CD4-positive, CD25-positive, alpha-beta regulatory T cell (primary cell): ENCODE measurements at places on chromosomes 5 and 9. TPM values are rescaled to one million over a fixed set of nuclear protein-coding genes. Genes with fewer than 3 reads are reported as not detected.

- no peak for DNase-seq
- H3K4me1 ChIP-seq = no peaks in the 10 kb centered on the region
- no peaks in the 10 kb centered on the region for H3K27me3 ChIP-seq
These were observed 29.7 kb upstream of the CDK5RAP2 start for GRCh38 chr9:120609636-120610035.

DNA sequence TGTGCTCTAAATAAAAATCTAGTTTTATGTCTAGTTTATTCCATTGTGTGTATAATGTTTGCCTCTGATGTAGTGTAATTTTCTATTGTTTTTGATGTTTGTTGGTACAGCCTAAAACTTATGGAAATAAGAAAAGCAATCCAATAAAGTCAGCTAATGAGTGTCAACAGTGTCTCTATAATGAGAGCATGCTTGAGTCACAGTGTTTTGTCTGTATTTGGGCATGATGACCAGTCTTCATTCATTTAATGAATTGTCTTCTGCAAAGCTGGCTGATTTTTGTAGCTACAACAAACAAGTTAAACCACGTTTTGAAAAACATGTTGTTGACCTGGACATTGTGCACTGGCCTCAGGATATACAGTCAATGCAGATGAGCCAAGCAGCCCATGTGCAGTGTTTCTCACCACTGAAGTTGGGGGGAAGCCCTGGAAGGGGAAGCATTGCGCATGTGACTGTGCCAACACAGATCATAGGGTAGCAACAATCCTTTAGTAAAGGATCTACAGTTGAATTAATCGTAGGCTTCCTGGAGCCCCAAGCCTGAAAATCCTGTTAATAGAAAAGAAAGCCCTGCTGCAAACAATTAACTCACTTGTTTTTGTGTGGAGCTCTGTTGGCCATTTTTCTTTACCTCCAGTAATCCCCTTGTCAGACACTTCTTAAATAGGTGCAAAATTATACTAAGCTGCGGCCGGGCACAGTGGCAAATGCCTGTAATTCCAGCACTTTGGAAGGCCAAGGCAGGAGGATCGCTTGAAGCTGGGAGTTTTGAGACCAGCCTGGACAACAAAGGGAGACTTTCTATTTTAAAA, 88.0 kb downstream of the INIP start:
- DNase-seq = no peak
- H3K27me3 ChIP-seq = no peaks in the 10 kb centered on the region
- no peak overlapping the region for H3K27ac ChIP-seq
- H3K36me3 ChIP-seq = no peaks in the 10 kb centered on the region
- H3K4me1 ChIP-seq = no peaks in the 10 kb centered on the region

DNA sequence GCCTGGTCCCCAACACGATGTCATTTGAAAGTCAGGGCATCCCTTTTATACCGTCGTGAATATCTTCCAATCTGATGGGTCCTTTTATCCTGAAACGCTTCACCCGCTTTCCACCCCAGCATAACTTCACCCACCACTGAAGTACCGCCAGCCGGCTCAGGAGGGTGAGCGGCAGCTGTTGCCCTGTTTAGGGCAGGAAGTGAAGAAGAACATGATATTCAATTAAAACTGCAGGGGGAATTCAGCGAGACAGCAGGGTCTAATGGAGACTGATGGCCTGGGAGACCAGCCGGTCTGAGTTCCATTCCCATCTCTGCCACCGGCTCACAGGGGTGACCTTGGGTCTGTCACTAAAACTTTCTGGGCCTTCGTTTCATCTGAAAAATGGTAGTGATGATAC, 68.2 kb upstream of the EGFLAM start:
- DNase-seq = no peak
- H3K36me3 ChIP-seq = no peaks in the 10 kb centered on the region
- no peak overlapping the region for H3K4me3 ChIP-seq
- H3K27me3 ChIP-seq = no peaks in the 10 kb centered on the region

The MRPL36 gene
- total RNA-seq = 15.8 TPM

GRCh38 chr5:95358848-95359247, 32.3 kb upstream of the FAM81B start:
- H3K27ac ChIP-seq = no peak overlapping the region
- no peaks in the 10 kb centered on the region for H3K4me1 ChIP-seq
- no peaks in the 10 kb centered on the region for H3K27me3 ChIP-seq
- no peaks in the 10 kb centered on the region for H3K36me3 ChIP-seq
- H3K4me3 ChIP-seq = no peak overlapping the region

The ELOVL7 gene
- 2.8 TPM for total RNA-seq

DNA sequence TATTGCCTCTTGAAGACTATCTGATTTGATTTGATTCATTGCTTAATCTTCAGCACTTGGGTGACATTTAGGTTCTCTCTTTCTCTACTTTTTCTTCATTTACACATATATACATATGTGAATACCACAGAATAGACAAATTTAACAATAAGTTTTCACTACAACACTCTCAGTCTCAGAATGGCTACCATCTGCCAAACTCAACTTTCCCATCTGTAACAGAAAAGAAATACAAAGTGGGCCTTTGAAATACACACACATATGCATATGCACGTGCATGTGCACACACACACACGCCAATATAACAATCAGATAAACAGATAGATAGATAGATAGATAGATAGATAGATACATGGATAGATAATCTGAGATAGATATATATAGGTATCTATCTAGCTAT, 762.8 kb upstream of the NUDT12 start:
- no peaks in the 10 kb centered on the region for H3K27me3 ChIP-seq
- no peaks in the 10 kb centered on the region for H3K36me3 ChIP-seq
- H3K4me1 ChIP-seq = no peaks in the 10 kb centered on the region
- H3K4me3 ChIP-seq = no peak overlapping the region

- no peak for DNase-seq
- peaks cover 79% of the 10 kb centered on the region for H3K36me3 ChIP-seq
- H3K27me3 ChIP-seq = no peaks in the 10 kb centered on the region
- H3K4me1 ChIP-seq = no peaks in the 10 kb centered on the region
- no peak overlapping the region for H3K4me3 ChIP-seq
- no peak overlapping the region for H3K27ac ChIP-seq
These were observed 11.0 kb upstream of the CEL start for GRCh38 chr9:133050781-133051180.

DNA sequence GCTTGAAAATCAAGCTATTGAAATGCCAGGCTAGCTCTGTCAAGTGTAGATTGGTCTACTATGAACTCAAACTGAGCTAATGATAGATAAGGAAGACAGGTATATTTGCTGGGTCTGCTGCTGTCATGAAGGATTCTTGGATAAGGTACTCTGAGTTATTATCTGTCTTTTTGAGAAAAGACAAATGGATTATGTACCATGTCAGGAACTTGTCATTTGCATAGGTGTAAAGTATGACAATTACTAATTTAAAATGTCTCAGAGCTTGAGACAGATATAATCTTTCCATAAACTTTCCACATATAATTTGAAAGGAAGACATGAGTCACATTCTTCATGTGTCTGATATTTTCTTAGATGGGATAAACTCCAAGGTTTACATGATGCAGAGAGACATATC, 594.1 kb upstream of the PTPRD start:
- H3K4me1 ChIP-seq = no peaks in the 10 kb centered on the region
- H3K27ac ChIP-seq = no peak overlapping the region
- H3K36me3 ChIP-seq = no peaks in the 10 kb centered on the region

DNA sequence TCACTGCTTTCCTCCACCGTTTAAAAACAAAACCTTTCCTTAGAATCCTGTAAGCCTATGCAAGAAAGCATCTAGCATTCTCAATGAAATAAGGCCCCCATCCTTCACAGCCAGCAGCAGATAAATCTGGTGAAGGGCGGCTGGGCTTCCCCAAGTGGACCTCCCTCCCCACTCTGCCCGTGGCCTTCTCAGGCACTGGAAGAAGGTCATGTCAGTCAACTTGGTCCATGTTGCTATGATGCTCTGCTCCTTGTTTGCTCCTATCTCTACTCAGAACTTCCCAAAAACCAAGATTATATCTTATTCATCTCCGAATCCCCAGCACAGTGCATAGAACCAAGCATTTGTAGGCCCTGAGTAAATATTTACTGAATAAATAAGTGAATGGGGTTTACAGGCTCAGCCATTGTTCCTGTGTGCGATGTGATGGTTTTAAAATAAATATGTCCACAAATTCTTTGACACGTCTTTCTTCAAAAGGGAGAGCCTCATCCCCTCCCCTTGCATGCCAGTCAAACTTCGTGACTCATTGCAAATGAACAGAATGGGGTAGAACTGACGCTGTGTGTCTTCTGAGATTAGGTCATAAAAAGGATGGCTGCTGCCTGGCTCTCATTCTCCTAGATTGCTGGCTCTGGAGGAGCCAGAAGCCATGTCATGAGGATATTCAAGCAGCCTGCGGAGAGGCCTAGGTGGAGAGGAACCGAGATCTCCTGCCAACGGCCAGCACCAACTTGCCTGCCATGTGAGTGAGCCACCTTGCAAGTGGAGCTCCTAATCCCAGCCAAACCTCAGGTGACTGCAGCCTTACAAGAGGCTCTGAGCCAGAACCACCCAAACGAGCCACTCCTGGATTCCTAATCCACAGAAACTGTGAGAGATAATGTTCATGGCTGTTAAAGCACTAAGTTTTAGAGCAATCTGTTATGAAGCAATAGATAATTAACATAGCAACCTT, 70.5 kb downstream of the MED27 start:
- H3K27ac ChIP-seq = no peak overlapping the region
- no peaks in the 10 kb centered on the region for H3K27me3 ChIP-seq
- H3K4me3 ChIP-seq = no peak overlapping the region
- no peaks in the 10 kb centered on the region for H3K4me1 ChIP-seq

GRCh38 chr9:79384501-79384900, 187.3 kb upstream of the TLE4 start:
- H3K27me3 ChIP-seq = no peaks in the 10 kb centered on the region
- no peak for DNase-seq
- H3K27ac ChIP-seq = no peak overlapping the region

DNA sequence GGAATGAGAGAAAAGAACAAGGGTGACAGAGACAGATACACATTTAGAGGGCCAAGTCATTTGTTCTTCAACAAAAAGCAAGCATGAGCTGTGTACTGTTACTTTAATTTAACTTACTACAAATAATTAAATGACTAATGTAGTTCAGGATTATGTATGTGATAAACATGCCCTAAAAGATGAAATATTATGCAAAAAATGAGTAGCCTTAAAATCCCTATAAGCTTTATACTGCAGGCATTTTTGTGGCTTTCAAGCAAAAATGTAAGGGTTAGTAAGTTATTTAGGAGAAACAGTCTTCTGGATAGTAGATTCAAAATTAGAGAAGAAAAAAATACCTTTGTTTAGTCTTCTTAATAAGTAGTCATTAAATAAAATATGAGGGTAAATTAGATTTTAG, 431.2 kb downstream of the CSNK1G3 start:
- no peak overlapping the region for H3K4me3 ChIP-seq
- H3K27ac ChIP-seq = no peak overlapping the region
- DNase-seq = no peak

- H3K27me3 ChIP-seq = no peaks in the 10 kb centered on the region
- no peak overlapping the region for H3K4me3 ChIP-seq
- H3K36me3 ChIP-seq = no peaks in the 10 kb centered on the region
- H3K4me1 ChIP-seq = no peaks in the 10 kb centered on the region
- DNase-seq = no peak
- H3K27ac ChIP-seq = no peak overlapping the region
These were observed 194.6 kb downstream of the CETN3 start for GRCh38 chr5:90214991-90215390.

The SLC46A2 gene
- not detected for total RNA-seq

The NKD2 gene
- total RNA-seq = not detected

GRCh38 chr5:72015103-72015548, 92.1 kb upstream of the MAP1B start:
- peak overlapping the region; percentile 4 for H3K4me3 ChIP-seq
- no peak overlapping the region for H3K27ac ChIP-seq
- no peak for DNase-seq
- H3K36me3 ChIP-seq = no peaks in the 10 kb centered on the region
- no peaks in the 10 kb centered on the region for H3K4me1 ChIP-seq
- no peaks in the 10 kb centered on the region for H3K27me3 ChIP-seq

DNA sequence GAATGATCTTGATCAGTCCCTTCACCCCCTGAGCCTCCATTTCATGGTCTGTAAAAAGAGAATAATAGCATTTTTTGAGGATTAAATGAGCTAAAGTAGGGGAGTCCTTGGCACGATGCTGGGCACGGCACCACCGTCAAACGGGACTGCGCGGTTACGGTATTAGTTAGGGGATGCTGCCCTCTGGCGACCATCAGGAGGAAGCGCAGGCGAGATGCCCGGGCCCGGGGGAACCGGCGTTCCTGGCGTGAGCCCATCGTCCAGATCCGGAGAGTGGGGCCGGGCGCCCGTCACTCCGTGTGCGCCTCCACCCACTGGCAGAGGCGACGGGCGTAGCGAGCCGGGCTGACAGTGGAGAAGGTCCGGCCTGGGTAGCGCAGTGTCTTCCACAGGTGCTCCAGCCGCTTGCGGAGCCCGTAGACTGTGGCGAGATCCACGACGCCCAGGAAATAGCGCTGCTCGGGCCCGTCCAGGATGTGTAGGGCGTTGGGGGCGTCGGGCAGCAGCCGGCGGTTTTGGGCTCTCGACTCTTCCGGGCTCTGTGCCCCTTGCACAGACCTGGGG, 4.8 kb upstream of the ST6GALNAC4 start:
- no peaks in the 10 kb centered on the region for H3K36me3 ChIP-seq
- H3K4me3 ChIP-seq = no peak overlapping the region
- H3K4me1 ChIP-seq = peaks cover 23% of the 10 kb centered on the region
- peaks cover 4% of the 10 kb centered on the region for H3K27me3 ChIP-seq
- H3K27ac ChIP-seq = no peak overlapping the region

GRCh38 chr5:139552893-139553575, 8.1 kb upstream of the UBE2D2 start:
- no peak overlapping the region for H3K4me3 ChIP-seq
- no peaks in the 10 kb centered on the region for H3K36me3 ChIP-seq
- H3K27ac ChIP-seq = no peak overlapping the region
- no peak for DNase-seq
- H3K4me1 ChIP-seq = no peaks in the 10 kb centered on the region

The GBGT1 gene
- total RNA-seq = 1.5 TPM

The PCDHGA7 gene
- not detected for total RNA-seq

- H3K27me3 ChIP-seq = peaks cover 5% of the 10 kb centered on the region
- peaks cover 13% of the 10 kb centered on the region for H3K4me1 ChIP-seq
- H3K4me3 ChIP-seq = no peak overlapping the region
- DNase-seq = no peak
These were observed 24.8 kb upstream of the ANKRD33B start for GRCh38 chr5:10538789-10539686.

The CDH6 gene
- total RNA-seq = not detected

DNA sequence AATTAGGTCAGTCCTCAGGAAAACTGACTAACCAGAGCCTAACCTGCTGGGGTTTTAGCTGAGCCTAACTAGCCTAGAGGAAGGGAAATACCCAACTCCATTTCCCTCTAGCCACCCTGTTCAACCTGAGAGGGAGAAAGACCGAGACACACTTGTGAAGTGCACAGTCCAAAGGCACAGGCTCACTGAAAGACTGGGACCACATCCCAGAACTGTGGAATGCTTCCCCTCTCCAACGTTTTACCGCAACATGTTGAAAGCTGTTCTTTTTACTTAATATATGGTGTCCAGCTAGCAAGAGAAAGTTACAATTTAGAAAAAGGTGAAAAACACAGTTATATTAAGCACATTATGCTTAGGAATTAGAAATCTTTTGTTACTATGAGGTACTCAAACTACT, 76.8 kb upstream of the SIMC1 start:
- peaks cover 6% of the 10 kb centered on the region for H3K27me3 ChIP-seq
- no peaks in the 10 kb centered on the region for H3K36me3 ChIP-seq
- no peaks in the 10 kb centered on the region for H3K4me1 ChIP-seq
- no peak overlapping the region for H3K4me3 ChIP-seq
- DNase-seq = no peak
- H3K27ac ChIP-seq = no peak overlapping the region
